ENCODE measurements at places on chromosomes 2 and 18. TPM values are rescaled to one million over a fixed set of nuclear protein-coding genes. Genes with fewer than 3 reads are reported as not detected.
A peak's percentile ranks its signal among the peaks of the same experiment; 100 is the strongest.

GRCh38 chr2:182824767-182825158 is 41.7 kb downstream of the FRZB start:
- H3K36me3 ChIP-seq = no peaks in the 10 kb centered on the region
- no peaks in the 10 kb centered on the region for H3K4me1 ChIP-seq
- H3K27me3 ChIP-seq = peaks cover 8% of the 10 kb centered on the region
- H3K27ac ChIP-seq = no peak overlapping the region
- no peak for DNase-seq
- no peak overlapping the region for H3K4me3 ChIP-seq

Gene IL18RAP
- 5.8 TPM for total RNA-seq

DNA sequence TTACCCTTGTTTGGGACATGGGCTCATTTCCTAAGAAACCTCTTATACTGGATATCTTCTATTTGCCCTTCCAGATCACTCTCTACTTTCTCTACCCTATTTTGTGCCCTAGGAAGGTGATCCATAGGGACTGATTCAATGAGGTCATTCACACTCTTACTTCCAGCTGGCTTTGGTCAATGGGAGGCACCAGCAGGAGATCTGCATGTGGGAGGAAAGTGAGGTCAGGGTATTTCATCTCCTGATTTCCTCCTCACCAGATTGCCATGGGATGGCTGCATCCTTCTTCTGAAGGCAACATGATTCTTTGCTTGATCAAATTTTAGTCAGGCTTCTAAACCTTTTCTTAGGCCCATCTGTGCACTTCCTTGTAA is 15.2 kb downstream of the M1AP start:
- peaks cover 2% of the 10 kb centered on the region for H3K27me3 ChIP-seq
- H3K36me3 ChIP-seq = no peaks in the 10 kb centered on the region
- H3K4me3 ChIP-seq = no peak overlapping the region

DNA sequence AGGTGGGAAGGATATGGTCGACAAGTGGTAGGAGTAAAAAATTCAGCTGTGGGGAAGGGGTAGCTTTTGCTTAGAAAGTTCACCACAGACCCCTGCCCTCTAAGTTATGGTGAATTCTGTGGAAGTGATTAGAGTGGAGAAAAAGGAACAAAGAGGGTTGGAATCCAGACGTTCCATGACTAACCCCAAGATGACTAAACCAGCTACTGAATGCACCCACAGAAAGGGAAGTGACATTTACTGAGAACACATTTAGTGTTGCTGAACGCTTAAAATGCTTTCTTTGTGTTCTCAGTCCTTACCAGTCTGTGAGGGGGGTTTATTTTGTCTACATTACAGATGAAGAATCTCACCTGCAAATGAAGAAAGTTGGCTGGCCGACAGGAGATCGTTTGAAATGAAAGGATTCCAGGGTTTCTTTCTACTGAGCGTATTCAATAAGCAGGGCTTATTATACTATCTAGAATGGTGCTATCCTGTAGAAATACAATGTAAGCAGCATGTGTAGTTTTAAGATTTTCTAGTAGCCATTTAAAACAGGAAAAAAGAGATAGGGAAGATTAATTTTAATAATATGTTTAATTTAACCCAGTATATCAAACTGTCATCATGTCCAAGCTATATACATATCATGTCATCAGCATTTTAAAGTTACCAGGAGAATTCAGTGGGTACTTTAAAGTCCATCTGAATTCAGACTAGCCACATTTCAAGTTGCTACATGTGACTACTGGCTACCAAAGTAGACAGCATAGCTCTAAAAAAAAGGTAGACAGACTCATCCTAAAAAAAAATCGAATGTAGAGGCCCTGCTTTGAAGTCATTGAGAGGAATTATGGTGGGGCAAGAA is 60.1 kb downstream of the LIMS1 start:
- no peaks in the 10 kb centered on the region for H3K27me3 ChIP-seq
- DNase-seq = peak; percentile 43

DNA sequence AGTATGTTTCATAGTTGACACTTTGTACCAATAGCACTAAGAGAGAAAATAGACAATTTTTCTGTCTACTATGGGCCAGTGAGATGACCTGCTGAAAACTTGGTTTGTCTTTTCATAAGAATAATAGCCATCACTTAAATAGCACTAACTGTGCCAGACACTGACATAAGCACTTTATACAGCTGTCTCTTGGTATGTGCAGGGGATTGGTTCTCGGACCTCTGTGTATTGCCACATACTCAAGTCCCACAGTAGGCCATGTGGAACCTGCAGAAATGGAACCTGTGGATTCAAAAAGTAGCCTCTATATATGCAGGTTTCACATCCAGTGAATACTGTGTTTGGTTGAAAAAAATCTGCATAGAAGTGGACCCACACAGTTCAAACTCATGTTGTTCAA is 126.7 kb downstream of the XRCC5 start:
- peaks cover 12% of the 10 kb centered on the region for H3K36me3 ChIP-seq
- no peak overlapping the region for H3K4me3 ChIP-seq
- DNase-seq = no peak
- no peak overlapping the region for H3K27ac ChIP-seq
- no peaks in the 10 kb centered on the region for H3K4me1 ChIP-seq

- no peak for DNase-seq
- no peaks in the 10 kb centered on the region for H3K4me1 ChIP-seq
- H3K36me3 ChIP-seq = no peaks in the 10 kb centered on the region
Measured at GRCh38 chr18:62996566-62996965, 281.2 kb downstream of the PHLPP1 start.

Data from activated CD8-positive, alpha-beta T cell treated with anti-CD3 and anti-CD28 coated beads for 36 hours (primary cell).